ENCODE measurements at places on chromosomes 11 and 22. TPM values are rescaled to one million over a fixed set of nuclear protein-coding genes. Genes with fewer than 3 reads are reported as not detected.

The ACR gene
- not detected for total RNA-seq

The ALKBH8 gene
- 5.0 TPM for total RNA-seq

The ZNF214 gene
- 2.3 TPM for total RNA-seq

- no peak overlapping the region for H3K27ac ChIP-seq
- H3K27me3 ChIP-seq, result peaks cover 31% of the 10 kb centered on the region
- H3K36me3 ChIP-seq, result no peaks in the 10 kb centered on the region
- no peak for DNase-seq
- H3K4me1 ChIP-seq, result peaks cover 2% of the 10 kb centered on the region
These were observed 62.0 kb downstream of the BUD13 start for GRCh38 chr11:116710762-116711161.

- no peak overlapping the region for H3K27ac ChIP-seq
- H3K4me1 ChIP-seq, result peaks cover 6% of the 10 kb centered on the region
- H3K36me3 ChIP-seq, result no peaks in the 10 kb centered on the region
- DNase-seq, result no peak
These were observed 30.9 kb downstream of the OR4D9 start for GRCh38 chr11:59542142-59542810.
